ENCODE measurements at places on chromosomes 7 and 10.

- DNase-seq, result peak; percentile 30
These were observed 704 bp downstream of the TNKS2 start for GRCh38 chr10:91798649-91799611.

GRCh38 chr10:24344279-24344678, 135.3 kb downstream of the KIAA1217 start:
- no peak for DNase-seq

DNA sequence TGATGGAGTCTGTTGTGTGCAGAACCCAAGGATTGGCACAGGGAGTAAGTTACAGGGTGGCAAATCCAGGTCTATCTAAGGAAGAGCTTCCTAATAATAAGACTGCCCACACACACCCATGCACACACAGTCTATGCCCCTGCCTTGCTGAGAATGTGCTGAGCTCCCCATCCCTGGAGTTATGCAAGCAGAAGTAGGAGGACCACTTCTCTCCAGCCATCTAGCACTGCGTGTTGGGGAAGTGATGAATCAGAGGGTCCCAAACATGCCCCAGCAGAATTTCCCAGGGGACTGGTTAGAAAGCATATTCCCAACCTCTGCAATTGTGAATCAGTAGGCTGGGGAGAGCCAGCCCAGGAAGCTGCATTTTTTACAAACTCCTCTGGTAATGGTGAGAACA, 117.2 kb downstream of the CDH23 start:
- DNase-seq, result no peak

DNA sequence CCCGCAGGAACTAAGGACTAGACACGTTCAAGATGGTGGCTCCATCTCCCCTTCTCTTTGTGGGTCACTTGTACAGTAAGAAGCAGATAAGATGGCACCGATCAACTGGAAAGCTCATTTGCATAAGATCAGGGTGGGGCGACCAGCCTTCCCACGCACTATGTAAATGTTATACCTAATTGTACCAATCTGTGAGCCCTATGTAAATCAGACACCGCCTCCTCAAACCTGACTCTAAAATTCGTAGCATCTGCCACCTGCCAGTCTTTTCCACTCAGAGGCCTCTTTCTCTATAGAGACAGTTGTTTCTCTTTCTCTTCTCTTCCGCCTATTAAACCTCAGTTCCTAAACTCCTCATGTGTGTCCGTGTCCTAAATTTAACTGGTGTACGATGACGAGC, 324.5 kb downstream of the PHF14 start:
- no peak for DNase-seq

DNA sequence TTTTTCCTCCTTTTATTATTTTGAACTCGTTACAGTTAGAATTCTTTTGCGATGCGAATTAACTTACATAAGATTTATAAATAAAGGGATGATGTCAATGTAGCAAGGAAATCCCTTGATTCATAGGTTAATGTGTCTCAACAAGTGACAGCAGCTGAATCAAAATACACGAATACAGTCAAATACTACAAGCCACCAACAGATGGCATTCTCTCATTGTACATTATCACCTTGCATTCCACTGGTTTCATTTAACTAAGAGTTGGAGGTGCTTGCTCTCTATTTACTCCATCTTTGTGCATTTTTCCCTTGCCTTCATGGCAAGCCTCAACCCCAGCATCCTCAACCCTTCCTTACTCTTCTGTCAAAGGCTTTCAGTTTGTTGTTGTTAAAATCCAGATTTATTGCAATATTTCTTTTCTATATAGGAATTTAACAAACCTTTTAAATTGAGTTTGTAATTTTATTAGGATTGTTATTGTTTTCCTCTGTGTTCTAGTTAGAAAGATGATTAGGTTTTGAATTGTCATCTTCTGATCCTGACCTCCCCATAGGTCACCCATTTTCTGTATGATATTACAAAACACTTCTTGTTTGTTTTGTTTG, 78.3 kb downstream of the SLC25A40 start:
- DNase-seq, result no peak

GRCh38 chr10:123865350-123865749, 26.3 kb downstream of the CPXM2 start:
- DNase-seq, result no peak

- no peak for DNase-seq
These were observed 43.2 kb upstream of the TMEM236 start for GRCh38 chr10:17708821-17709220.

Data from activated CD4-positive, alpha-beta T cell treated with anti-CD3 and anti-CD28 coated beads for 4 hours (primary cell).